Tibial nerve (tissue), 4 donors: ENCODE measurements at places on chromosomes 3 and 15. TPM values are rescaled to one million over a fixed set of nuclear protein-coding genes. Genes with fewer than 3 reads are reported as not detected.
A peak's percentile ranks its signal among the peaks of the same experiment; 100 is the strongest.

Gene SLC6A1
- 3.9 TPM for total RNA-seq

Gene PLCB2
- 42.3 TPM for total RNA-seq

- DNase-seq = no peak
- no peaks in the 10 kb centered on the region for H3K27me3 ChIP-seq
- no peaks in the 10 kb centered on the region for H3K4me1 ChIP-seq
- no peaks in the 10 kb centered on the region for H3K36me3 ChIP-seq
Measured at GRCh38 chr15:73142802-73143762, 90.8 kb downstream of the NEO1 start.

Gene PLSCR5
- total RNA-seq = not detected

Gene LYZL4
- not detected for total RNA-seq

Gene SPSB4
- total RNA-seq = 0.63 TPM

DNA sequence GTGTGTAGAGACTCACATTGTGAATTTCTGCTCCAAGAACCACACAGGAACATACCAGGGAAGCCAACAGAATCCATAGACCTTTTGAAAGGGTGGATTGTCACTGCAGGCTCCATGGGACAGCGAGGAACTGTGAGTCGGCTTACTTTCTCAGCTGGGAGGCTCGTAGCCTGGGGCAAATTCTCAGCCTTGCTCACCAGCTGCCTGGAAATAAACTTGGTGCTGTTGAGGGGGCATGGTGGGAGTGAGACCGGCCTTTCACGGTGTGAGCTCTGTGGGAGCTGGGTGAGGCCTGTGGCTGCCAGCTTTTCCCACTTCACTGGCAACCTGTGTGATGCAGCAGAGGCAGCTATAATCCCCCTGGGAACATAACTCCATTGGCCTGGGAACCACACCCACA is 146.6 kb upstream of the P2RY1 start:
- H3K27me3 ChIP-seq = no peaks in the 10 kb centered on the region
- H3K27ac ChIP-seq = no peak overlapping the region
- no peak for DNase-seq
- H3K4me1 ChIP-seq = no peaks in the 10 kb centered on the region

DNA sequence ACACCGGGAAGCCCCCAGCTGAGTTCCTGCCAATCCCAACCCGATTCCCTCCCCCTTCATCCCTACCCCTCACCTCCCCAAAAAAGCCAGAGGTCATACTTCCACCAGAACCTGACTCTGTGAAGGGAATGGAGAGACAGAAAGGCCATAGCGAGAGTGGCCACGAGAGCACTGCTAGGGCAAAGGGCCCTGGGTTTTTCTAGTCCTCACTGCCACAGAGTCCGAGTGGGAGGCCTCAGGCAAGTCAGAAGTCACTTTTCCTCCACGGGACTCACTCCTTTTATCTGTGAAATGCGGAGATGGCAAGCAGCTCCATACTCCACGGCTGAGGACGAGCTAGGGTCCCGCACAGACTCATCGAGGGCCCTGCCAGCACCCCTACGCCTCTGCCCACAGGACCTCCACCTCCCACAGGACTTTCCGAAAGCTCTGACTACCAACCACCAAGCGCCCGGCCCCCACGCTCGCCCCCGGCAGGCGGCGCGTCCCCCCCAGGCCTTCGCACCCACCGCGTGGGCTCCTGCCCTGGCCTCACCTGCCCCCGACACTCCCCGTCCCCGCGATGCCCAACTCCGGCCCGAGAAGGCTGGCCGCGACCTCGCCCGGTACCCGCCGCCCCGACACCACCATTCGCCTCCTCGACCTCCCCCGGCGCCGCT is 792 bp downstream of the ATP13A3 start:
- no peaks in the 10 kb centered on the region for H3K27me3 ChIP-seq
- no peaks in the 10 kb centered on the region for H3K4me1 ChIP-seq
- H3K36me3 ChIP-seq = no peaks in the 10 kb centered on the region
- peak overlapping the region; percentile 84 for H3K27ac ChIP-seq

GRCh38 chr15:48842501-48842900 is 31.6 kb upstream of the CEP152 start:
- H3K27ac ChIP-seq = no peak overlapping the region
- H3K4me3 ChIP-seq = no peak overlapping the region
- no peak for DNase-seq
- H3K4me1 ChIP-seq = no peaks in the 10 kb centered on the region
- peaks cover 44% of the 10 kb centered on the region for H3K36me3 ChIP-seq

Gene SLC2A2
- not detected for total RNA-seq
